ENCODE measurements at places on chromosomes 2 and 18. TPM values are rescaled to one million over a fixed set of nuclear protein-coding genes. Genes with fewer than 3 reads are reported as not detected.

GRCh38 chr18:8361941-8362471 lies 247.2 kb upstream of the RAB12 start:
- no peak for DNase-seq

- DNase-seq = no peak
Observed at GRCh38 chr2:58770846-58771245, 529.7 kb upstream of the FANCL start.

The RAMP1 gene
- polyA plus RNA-seq = 2.5 TPM

The BUB1 gene
- 34.9 TPM for polyA plus RNA-seq

The CD8A gene
- 0.25 TPM for polyA plus RNA-seq

GRCh38 chr2:161570424-161571050 lies 53.7 kb upstream of the SLC4A10 start:
- no peak for DNase-seq

- DNase-seq = no peak
Observed at GRCh38 chr18:51168026-51168742, 29.3 kb downstream of the MEX3C start.
